ENCODE measurements at places on chromosomes 4 and X.

GRCh38 chr4:96524311-96524875 lies 684.5 kb downstream of the PDHA2 start:
- DNase-seq: no peak

- DNase-seq: no peak
Observed at GRCh38 chr4:77349796-77350195, 192.8 kb downstream of the CCNG2 start.

DNA sequence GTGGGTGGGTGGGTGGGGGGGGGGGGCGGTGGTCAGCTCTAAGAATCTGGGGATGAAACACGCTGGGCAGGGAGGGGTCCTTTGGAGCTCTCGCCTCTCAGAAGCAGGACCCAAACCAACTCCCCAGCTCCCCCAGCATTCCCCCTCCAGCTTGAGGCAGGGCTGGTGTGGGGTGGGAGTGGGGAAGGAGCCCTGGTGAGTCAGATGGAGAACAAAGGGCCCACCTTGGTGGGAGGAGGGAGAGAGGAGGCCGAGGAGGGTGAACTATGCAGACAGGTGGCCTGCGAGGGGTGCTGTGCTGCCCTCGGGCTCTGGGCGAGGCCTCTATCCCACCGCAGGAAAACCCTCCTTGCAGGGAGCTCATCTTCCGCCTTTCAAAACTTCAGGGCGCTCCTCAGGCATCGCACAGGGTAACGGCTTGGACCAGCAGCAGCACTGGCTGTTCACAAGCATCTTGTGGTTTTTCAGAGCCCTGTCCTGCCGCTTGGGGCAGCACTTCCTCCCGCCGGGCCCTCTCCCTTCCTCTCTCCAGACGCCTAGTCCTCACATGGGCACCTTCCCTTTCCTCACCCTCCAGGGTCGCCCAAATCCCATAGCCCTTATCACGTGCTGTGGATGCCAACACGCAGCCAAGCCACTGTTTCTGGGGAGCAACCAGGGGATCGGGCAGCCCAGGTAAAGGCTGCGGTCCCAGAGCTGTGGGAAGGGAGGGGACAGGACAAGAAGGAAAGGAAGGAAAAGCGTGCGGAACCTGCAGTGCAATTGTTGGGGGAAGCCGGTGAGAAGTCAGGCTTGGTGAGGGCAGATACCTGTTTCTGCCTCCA lies 34.0 kb upstream of the GRPEL1 start:
- peak; percentile 52 for DNase-seq

DNA sequence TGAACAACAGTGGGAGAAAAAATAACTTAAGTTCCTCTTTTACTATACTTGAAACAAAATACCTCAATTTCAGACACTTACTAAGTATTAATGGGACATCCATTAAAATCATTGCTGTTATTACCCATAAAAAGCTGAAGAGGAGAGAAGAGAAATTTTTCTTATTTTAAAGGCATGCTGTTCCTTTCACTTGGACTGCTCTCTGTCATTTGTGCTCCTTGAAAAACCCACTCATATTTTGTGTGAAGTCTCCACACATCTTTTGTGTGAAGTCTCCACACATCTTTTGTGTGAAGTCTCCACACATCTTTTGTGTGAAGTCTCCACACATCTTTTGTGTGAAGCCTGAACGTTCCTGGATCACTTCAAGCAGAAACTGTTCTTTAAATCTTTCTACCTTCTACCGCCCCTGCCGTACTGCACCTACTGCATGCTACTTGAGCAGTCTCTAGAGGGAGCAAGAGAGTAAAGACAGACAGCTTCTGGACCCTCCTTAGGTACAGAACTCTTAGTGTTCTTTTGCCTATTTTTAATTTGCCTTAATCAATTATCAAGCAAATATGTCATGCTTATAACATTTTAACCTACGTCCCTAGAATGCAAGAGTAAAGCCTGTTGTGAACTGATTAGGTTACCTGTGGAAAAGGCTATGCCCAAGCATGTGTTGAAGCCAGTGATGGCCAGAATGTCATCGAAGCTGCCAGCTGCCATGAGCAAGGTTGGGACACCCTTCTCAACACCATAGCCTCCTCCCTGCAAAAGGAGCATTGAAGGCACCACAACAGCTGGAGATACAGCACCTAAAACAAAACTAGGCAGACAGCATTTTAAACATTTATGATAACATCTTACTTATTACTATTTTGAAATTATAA lies 27.1 kb upstream of the SLC9B1 start:
- DNase-seq: peak; percentile 61

DNA sequence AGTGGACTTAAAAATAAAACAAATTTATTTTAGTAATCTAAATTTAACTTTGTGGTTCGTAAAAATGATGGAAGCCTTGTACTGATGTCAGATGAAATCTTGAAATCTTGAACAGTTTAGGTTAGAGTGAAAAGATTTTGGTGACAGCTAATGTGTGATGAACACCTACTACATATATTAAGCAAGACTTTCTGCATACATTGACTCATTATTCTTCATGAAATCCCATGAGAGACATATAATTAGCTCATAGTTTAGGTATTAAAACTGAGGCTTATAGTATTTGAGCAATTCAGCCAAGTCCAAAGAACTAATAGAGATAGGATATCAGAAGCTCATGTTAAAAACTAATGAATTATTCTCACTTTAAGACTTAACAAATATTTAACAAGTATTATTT lies 66.9 kb upstream of the PCDH7 start:
- DNase-seq: no peak

- no peak for DNase-seq
Observed at GRCh38 chr4:34534916-34535315, 1709.4 kb downstream of the ARAP2 start.

- peak; percentile 6 for DNase-seq
Observed at GRCh38 chr4:87738483-87738882, 60.9 kb upstream of the IBSP start.

- peak; percentile 90 for DNase-seq
Observed at GRCh38 chr4:73608689-73609594, 11.3 kb downstream of the RASSF6 start.

- no peak for DNase-seq
Observed at GRCh38 chr4:1092026-1092982, 21.1 kb downstream of the RNF212 start.

DNA sequence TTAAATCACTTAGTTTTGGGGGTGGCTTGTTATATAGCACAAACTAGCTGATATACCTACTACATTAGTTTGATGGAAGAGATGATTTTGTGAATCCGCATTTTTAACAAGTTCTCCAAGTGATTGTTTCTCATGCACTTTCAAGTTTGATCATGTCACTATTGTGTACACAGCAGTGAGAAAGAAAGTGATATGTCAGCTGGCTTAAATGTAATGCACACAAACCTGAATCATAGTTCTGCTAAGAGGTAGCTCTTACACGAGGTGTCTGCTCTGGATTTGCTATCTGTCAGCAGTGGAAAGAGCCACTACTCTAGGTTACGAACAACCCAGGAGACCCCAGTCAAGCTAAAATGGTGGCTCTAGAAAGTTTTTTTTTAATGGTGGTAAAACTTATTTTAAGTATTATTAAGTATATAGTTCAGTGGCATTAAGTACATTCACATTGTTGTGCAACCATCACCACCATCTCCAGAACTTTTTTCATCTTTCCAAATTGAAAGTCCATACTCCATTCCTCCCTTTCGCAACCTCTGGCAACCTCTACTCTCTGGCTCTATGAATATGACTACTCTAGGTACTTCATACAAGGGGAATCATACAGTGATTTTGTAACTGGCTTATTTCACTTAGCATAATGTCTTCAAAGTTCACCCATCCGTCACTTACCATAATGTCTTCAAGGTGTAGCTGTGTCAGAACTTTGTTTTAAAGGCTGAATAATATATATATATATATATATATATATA lies 147.3 kb downstream of the HS6ST2 start:
- no peak for DNase-seq

DNA sequence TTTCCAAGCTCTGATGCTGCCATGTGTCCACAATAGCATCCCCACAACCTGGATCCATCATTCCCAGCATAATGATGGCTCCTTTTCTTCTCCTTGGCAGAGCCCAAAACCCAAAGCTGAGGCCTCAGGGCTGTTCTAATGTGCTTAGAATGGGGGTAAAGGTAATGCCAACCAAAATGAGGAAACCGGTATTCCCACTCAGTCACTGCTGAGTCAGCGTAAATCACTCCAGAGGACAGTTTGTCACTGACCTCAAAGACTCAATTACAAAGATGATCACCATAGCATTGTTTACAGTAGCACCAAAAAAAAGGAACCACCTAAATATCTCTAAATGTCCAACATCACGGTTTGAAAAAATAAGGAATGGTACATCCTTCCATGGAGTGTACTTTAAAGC lies 41.2 kb downstream of the OTOP1 start:
- DNase-seq: no peak

- DNase-seq: no peak
Observed at GRCh38 chrX:153882086-153882498, 3.9 kb downstream of the L1CAM start.

DNA sequence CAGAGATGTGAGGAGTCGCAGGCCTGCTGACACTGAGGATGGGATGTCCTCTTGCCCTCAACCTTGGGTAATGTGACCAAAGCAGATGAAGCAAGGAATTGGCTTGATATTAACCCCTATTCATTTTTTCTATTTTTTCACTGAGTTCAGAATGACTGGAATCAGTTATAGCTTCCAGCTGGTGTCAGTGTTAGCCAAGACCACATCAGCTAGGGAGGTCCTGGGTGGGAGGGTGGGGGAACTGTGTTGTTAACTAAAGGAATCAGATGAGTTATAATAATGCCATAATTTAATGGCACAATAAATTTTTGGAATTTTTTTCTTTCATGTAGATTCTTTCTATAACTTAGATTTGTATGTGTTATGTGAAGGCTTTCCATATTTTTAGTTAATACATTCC lies 91.9 kb downstream of the EGF start:
- no peak for DNase-seq

DNA sequence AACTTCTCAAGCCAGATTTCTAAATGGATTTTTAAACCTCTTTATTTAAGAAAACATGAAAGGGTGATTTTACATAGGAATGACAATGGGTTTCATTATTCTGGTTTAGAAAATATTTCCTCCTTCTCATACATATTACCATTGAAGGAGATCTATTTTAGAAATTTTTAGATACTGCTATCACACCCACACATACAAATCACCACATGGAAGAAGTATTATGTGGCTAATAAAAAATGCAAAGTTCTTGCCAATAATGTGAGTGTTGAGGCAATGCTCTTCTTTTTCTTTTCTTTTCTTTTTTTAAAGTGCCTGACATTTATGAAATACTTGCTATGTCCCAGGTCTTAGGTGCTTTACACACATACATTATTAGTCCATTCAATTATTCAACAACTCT lies 6.8 kb downstream of the STAP1 start:
- no peak for DNase-seq

DNA sequence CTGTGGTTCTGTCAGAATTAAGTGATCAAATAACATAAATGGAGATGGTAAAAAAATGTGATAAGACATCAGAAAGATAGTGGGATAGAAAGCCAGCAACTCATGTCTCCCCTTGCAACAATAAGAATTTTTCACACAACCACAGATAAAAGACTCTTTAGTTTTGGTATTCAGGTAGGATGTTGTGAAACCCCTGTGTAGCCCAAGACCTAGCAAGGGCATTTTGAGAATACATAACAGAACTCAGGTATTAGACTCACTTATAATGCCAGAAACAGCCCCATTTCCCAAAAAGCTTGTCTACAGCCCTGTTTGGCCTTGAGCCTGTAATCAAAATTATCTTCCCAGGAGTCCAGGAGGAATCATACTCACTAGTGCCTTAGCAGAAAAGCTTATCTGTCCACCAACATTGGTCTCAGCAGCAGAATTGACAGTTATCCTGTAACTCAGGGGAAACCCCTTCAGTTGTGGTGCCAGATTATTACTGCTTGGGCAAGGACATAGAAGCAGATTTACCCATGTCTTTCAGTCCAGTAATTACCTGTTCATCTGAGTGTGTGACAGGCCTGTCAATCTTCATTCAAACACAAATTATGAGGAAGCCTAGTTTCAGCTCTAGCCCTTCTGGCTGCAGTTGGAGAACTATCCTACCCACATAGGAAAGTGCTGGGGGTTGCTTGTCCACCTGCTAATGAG lies 41.0 kb upstream of the UGT2B17 start:
- no peak for DNase-seq

- DNase-seq: peak; percentile 13
Observed at GRCh38 chr4:85603437-85604336, 128.7 kb downstream of the ARHGAP24 start.

- no peak for DNase-seq
Observed at GRCh38 chr4:3179126-3179706, 69.7 kb upstream of the MSANTD1 start.

All from renal cortical epithelial cell (primary cell).